ENCODE measurements at places on chromosomes 16 and 17.
A peak's percentile ranks its signal among the peaks of the same experiment; 100 is the strongest.

DNA sequence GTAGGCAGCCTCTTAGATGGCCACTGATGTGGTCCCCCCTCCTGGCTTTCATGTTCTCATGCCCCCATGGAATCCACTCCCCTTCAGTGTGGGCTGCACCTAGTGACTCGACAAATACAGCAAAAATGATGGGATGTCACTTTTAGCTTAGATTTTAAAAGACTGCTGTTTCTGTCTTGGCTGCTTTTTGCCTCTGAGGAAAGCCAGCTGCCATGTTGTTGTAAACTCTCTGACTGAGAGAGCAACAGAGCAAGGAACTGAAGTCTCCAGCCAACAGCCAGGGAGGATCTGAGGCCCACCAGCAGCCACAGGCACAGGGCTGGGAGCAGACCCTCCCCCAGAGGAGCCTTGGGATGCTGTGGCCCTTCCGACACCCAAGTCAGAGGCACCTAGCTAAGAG lies 60.6 kb upstream of the MARCHF10 start:
- DNase-seq = no peak

- DNase-seq = no peak
Observed at GRCh38 chr16:84071121-84071520, 28.5 kb upstream of the SLC38A8 start.

DNA sequence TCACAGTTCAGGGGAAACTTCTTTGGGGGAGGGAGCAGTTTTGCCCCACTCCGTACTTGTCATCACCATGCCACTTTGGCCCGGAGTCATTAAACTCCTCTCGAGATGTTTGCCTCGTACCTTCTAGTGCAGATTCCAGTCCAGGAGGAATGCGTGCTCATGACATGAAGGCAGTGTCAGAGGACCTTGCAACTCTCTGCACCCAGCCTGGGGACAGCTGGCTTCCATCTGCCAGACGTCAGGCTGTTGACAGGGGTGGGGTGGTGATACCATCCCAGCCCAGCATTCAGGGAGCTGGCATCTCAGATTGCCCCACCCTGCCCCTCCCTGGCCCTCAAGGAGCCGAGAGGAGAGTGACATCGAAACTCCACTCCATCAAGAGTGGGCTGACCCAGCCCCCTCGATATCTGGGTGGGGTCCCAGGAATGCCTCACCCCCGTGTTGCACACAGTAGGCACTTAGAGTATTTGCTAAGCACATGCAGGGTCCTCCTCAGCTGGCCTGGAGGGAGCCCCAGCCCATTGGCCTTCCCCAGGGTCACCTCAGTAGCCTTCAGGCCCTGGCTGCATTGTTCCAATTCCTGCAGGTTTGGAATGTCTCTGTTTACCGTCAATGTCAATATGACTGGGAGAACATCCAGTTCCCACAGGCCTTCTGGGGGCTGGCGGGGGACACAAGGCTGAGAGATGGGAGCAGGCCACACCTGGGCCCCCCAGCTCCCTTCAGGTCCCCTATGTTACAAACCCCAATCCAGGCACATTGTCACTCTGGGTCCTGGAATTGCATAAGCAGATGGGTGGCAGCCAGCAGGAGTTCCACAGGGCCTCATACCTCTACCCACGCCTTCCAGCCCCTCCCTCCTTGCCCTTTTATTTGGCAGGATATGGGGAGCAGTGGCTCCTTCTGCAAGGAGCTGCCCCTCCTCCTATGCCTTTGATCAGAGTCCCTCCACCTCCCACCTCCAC lies 21.3 kb upstream of the EMP2 start:
- no peak for DNase-seq

DNA sequence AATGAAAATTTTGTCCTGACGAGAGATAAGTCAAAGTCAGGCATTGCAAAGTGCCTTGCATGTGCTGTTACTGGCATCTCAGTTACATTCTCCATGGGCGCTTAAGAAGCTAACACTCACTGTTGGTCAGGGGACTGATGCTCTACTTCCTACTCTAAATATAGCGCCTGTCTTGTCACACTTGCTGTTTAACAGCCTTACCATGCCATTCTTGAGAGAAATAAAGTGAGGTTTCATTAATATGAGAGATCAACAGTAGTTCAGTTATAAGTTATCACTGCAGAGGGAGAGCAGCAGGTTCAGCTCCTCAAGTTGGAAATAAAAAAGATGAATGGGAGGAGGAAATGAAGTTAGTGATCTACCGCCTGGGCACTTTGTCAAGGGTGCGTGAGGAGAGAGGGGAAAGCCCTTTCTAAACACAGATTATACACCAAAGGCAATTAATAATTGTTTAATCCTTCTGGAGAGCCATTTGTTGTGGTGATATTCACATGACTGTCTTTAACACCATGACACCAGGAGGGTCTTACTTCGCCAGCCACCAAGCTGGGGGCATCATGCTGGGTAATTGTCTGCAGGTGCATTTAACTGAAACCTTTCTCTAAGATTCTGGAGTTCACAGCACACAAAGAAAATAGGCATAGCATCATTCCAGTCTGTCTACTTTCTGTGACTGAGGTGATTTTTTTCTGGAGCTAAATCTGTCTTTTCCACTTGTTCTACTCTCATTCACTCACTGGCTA lies 568.7 kb upstream of the HSBP1 start:
- DNase-seq = no peak

DNA sequence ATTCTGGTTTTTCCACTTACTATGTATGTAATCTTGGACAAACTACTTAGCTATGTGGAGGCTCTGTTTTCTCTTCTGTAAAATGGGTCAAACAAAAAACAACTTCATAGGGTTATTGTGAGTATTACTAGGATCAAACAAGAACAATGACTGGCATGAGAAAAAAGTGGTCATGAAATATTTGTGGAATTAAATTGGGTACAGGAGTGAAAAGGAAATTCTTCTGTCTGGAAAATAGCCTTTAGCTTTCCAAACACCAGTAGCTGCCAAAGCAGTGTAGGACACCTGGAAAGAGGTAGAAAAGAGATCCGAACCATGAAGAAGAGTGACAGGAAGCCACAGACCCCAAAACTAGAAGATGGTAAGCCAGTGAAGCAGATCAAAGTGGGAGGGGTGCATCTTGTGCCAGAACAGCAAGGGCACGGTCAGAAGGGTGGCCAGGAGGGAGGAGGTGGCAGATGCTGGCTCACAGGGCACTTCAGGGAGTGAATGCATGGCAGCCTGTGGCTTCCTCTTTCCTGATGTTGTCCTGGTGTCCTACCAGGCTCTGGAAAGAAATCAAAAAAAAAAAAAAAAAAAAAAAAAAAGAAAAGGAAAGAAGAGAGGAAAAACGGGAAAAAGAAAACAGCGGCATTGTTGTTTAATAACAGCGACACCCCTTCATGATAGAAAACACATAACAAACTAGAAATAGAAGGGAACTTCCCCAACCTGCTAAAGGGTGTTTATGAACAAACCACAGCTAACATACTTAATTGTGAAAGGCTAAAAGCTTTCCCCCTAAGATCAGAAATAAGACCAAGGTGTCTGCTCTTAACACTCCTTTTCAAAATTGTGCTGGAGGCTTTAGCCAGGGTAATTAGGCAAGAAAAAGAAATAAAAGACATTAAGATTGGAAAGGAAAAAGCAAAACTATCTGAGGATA lies 67.9 kb downstream of the PCTP start:
- no peak for DNase-seq

DNA sequence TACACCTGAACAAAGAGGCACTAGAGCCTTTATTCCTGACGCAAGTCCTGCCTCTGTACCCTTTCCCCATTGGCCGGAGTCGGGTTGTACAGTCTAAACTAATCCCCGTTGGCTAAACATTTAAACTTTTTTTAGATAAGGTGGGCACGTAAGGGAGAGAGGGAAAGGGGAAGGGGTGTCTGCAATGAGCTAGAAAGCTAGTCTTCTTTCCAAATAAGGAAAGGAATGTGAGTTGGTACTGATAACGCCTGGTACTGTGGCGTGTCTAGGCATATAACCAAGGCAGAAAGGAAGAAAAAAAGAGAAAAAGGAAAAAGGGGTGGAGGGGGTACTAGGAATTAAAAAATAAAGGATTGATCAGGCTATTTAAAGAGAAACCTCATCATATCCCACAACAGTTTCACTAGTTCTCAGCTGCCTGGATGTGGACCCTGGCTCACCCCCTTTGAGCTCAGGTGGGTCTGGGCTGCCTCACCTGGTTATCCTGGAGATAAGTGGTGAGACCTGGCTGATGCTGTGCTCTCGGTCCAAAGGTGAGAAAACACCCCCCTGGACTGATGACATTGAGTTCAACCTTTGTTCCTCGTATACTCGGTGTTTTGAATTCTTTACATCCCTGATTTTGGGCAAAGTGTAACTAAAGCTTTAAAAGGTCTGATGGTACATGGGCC lies 90.9 kb upstream of the EEF2KMT start:
- DNase-seq = no peak

DNA sequence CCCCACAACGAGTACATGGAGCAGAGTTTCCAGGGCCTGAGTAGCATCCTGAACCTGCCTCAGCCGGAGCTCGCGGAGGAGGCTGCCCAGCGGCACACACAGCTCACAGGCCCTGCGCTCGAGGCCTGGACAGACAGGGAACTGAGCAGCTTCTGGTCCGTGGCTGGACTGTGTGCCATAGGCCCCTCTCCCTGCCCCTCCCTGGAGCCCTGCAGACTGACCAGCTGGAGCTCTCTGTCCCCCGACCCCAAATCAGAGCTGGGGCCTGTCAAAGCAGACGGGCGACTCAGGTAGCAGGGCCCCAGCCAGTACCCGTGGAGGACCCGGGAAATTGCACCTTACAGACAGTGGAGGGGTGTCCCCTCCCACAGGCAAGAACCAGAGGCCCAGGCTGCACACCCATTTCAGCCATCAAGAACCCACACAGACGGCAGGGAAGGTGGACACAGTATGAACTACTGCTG lies 13.0 kb downstream of the MRPL27 start:
- no peak for DNase-seq

DNA sequence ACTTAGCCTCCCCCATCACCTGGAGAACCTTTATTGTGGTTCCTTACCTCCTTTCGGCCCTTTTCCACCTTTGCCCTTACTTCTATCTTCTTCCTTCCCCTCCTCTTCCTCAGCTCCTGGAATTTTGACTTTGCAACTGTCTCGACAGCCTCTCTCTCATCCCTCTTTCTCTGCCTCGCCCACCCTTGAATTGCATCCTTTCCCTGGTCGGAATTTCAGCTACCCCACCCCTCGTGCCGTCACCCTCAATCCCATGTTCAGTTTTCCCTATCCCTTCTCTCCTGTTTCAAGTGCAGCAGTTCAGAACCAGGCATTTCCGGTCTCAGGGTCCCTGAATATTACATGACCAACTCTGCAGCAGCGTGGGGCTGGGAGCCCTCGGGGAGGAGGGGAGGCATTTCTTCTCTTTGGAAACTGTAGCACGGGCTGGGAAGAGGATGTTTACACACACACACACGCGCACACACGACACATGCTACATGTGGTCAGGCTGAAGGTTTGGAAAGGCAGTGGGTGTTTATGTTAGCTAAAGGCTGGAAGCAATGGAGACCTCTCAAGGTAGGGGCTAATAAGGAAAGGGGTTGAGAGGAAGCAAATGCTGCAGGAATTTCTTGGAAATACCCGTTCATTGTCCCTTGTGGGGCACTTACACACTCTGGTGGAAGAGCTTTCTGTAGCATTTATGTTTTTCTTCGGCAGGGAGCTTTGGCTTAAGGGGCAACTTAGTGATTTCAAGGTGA lies 971 bp downstream of the MINK1 start:
- DNase-seq = no peak

DNA sequence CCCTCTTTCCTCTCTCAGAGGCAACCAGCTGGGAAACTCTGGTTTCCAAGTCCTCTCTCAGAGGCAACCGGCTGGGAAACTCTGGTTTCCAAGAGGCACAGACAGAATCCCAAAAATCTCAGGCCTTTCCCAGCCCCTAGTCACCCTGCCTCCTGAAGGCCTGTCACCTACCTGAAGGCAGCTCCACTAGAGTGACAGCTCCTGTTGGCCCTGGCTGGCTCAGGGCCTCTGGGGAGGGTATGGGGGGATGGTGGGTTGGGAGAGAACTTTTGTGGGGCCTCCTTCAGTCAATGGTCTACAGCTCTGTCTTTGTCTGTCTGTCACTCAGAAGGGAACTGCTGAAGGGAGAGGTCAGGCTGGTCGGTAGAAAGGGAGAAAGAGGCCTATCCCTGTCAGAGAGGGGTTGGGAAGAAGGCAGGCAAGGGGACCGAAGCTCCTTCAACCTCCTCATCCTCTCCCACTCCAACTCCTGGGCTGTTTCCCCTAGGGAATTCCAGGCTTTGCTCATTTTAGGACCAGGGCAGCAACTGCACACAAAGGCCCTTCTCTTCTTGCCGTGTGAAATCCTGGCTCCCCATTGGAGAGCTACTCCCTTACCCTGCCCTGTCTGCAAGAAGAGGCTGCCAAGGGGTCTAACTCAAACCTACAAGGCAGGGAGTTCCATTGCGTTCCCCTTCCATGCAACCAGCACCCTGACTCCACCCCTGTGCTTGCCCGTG lies 23.6 kb downstream of the COPZ2 start:
- no peak for DNase-seq

DNA sequence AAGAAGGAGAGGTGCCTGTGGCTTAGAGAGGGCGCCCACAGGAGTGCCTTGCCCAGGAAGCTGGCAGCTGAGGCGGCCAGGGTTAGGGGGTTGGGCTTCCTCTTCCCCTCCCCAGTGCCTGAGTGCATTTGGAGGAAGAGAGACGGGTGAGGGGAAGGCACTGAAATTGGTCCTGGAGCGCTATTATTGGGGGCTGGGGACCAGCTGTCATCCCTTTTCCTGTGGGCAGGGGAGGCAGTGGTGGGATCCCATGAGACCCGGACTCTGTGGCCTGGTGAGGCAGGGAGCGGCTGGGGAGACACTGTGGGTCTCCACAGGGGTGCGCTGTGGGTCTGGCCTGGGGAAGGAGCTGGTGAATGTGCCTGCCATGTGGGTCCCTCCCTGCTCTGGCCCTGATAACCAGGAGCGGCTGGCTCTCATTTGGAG lies 259.7 kb downstream of the SEC14L1 start:
- peak; percentile 48 for DNase-seq

GRCh38 chr17:18889658-18890057 lies 31.7 kb downstream of the PRPSAP2 start:
- DNase-seq = no peak

GRCh38 chr17:74598346-74599022 lies 6.4 kb upstream of the CD300LD start:
- no peak for DNase-seq

All from T-helper 2 cell (primary cell).